WTC11 (cell line): ENCODE measurements at places on chromosomes 1 and 21. TPM values are rescaled to one million over a fixed set of nuclear protein-coding genes. Genes with fewer than 3 reads are reported as not detected.
A peak's percentile ranks its signal among the peaks of the same experiment; 100 is the strongest.

DNA sequence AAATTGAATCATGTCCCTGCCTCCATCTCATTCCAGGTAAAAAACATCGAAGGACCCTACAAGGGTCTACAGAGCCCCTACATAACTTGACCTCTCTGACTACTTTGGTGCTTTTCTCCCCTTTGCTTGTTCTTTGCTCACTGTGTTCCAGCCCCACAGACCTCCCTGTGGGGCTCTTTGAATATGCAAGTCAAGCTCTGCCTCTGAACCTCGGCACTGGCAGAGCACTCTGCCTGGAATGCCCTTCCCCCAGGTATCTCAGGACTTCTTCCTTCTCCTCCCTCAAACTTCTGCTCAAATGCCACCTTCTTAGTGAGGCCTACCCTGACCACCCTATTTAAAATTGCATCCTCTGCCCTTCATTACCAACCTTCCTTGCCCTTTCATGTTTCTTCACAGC is 87.8 kb upstream of the CD34 start:
- H3K4me1 ChIP-seq, result peaks cover 25% of the 10 kb centered on the region
- H3K36me3 ChIP-seq, result peaks cover 3% of the 10 kb centered on the region
- no peak overlapping the region for H3K4me3 ChIP-seq
- no peak overlapping the region for H3K27ac ChIP-seq
- peak; percentile 20 for DNase-seq

DNA sequence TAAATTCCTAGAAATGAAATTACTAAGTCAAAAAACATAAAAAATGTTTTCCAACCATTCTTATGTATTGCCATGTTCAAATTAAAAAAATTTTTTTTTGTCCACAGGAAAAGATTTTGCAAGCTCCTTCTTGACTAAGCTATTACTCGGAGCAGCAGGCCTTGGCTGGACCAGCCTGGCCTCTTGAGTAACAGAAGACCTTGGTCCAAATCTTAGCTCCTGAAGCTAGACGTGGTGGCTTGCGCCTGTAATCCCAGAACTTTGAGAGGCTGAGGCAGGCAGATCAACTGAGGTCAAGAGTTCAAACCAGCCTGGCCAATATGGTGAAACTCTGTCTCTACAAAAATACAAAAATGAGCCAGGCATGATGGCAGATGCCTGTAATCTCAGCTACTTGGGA is 77.6 kb downstream of the CLSTN1 start:
- no peaks in the 10 kb centered on the region for H3K27me3 ChIP-seq
- no peak for DNase-seq
- H3K36me3 ChIP-seq, result peaks cover 67% of the 10 kb centered on the region
- H3K27ac ChIP-seq, result no peak overlapping the region
- H3K4me1 ChIP-seq, result no peaks in the 10 kb centered on the region
- H3K4me3 ChIP-seq, result no peak overlapping the region

AKNAD1 gene
- total RNA-seq, result not detected in 3 replicates

SPAG17 gene
- total RNA-seq, result 0.52 to 0.78 TPM (median 0.71 TPM) in 3 replicates

- H3K4me3 ChIP-seq, result no peak overlapping the region
- H3K4me1 ChIP-seq, result peaks cover 8% of the 10 kb centered on the region
- H3K27me3 ChIP-seq, result peaks cover 8% of the 10 kb centered on the region
Observed at GRCh38 chr1:224544346-224545110, 71.6 kb upstream of the CNIH3 start.

- H3K27me3 ChIP-seq, result no peaks in the 10 kb centered on the region
- no peak overlapping the region for H3K4me3 ChIP-seq
- no peak for DNase-seq
- no peaks in the 10 kb centered on the region for H3K36me3 ChIP-seq
- peak overlapping the region; percentile 47 for H3K27ac ChIP-seq
Observed at GRCh38 chr1:52913014-52913413, 8.5 kb downstream of the ECHDC2 start.

GRCh38 chr21:44539991-44540666 is at the start of gene KRTAP10-1:
Gene KRTAP10-1, minus strand, starts transcription at chr21:44540195. Its CDS starts 45 bp downstream, at chr21:44540150.
- H3K4me1 ChIP-seq, result 0 out of 2 replicates have a peak, but pooled peaks cover 6% of the 10 kb centered on the region
- H3K27me3 ChIP-seq, result no peaks in the 10 kb centered on the region
- no peak for DNase-seq
- H3K36me3 ChIP-seq, result no peaks in the 10 kb centered on the region
- no peak within 1 kb of the TSS for H3K4me3 ChIP-seq

PGBD5 gene
- total RNA-seq, result 16.7 to 23.8 TPM (median 18.9 TPM) in 3 replicates

DNA sequence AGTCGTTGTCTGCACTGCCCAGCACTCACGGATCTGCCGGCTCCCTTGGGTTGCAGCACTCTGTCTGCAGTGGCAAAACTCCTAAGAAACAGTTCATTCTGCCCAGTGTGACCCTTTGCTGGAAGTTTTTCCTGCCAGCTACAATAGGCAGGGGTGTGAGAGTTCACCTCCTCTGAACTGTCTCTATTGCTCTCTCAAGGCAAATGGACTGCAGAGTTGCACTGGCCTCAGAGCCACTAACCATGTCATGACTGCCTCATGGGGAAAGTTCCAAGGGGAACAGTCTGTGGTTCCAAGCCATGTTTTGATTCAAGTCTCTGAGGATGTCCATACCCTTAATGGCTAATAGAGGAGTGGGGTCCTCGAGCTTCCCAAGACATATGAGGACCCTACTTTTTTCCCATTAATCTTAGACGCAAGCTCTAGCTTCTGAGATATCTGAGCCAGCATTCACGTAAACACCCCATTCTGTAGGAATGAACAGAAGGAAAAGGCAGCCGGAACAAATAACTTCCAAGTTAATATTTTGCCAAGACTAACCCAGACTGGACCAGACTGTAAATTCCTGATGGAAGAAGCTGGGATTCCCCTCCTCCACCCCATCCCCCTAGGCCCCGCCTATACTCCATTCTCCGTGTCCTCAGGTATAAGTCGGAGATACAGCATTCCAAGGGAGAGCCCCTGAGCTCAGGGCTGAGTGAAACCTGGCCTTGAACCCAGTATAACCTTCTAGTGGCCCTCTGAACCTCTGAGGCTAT is 93.8 kb upstream of the AKT3 start:
- H3K4me1 ChIP-seq, result peaks cover 32% of the 10 kb centered on the region
- peak overlapping the region; percentile 48 for H3K4me3 ChIP-seq
- no peak overlapping the region for H3K27ac ChIP-seq
- H3K27me3 ChIP-seq, result peaks cover 24% of the 10 kb centered on the region
- no peaks in the 10 kb centered on the region for H3K36me3 ChIP-seq

FCAMR gene
- total RNA-seq, result not detected in 3 replicates

DNA sequence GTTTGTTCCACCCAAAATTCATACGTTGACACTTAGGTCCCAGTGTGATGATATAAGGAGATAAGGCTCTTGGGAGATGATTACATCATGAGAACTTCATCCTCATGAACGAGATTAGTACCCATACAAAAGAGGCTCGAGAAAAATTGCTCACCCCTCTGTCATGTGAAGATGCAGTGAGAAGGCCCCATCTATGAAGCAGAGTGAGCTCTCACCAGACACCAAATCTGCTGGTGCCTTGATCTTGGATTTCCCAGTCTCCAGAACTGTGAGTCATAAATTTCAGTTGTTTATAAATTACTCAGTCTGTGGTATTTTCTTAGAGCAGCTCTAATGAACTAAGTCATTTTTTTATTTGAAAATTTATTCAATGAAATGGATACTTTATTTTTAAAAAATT is 42.6 kb upstream of the USP25 start:
- no peak overlapping the region for H3K27ac ChIP-seq
- H3K36me3 ChIP-seq, result no peaks in the 10 kb centered on the region
- 0 out of 2 replicates have a peak, but pooled peaks cover under 1% of the 10 kb centered on the region for H3K4me1 ChIP-seq
- H3K4me3 ChIP-seq, result no peak overlapping the region
- no peak for DNase-seq
- H3K27me3 ChIP-seq, result no peaks in the 10 kb centered on the region

DNA sequence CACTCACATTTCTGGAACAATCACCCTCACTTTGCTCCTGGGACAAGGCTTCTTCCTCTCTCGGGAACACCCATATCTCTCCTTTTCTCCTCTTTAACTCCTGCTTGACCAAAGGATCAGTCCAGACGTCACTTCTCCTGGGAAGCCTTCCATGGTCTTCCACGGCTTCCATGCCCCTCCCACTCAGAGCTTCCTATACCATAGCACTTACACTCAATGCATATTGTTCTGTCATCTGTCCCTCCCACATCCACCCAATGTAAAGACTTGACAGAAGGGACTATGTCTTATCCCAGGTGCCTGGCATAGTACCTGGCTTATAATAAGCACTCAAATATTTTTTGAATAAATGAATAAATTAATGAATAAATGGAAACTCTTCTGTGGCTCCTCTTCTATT is 28.2 kb downstream of the CD34 start:
- H3K27me3 ChIP-seq, result peaks cover 8% of the 10 kb centered on the region
- no peak overlapping the region for H3K27ac ChIP-seq
- no peak for DNase-seq
- H3K4me3 ChIP-seq, result no peak overlapping the region
- H3K4me1 ChIP-seq, result 0 out of 2 replicates have a peak, but pooled peaks cover 5% of the 10 kb centered on the region
- H3K36me3 ChIP-seq, result no peaks in the 10 kb centered on the region

DNA sequence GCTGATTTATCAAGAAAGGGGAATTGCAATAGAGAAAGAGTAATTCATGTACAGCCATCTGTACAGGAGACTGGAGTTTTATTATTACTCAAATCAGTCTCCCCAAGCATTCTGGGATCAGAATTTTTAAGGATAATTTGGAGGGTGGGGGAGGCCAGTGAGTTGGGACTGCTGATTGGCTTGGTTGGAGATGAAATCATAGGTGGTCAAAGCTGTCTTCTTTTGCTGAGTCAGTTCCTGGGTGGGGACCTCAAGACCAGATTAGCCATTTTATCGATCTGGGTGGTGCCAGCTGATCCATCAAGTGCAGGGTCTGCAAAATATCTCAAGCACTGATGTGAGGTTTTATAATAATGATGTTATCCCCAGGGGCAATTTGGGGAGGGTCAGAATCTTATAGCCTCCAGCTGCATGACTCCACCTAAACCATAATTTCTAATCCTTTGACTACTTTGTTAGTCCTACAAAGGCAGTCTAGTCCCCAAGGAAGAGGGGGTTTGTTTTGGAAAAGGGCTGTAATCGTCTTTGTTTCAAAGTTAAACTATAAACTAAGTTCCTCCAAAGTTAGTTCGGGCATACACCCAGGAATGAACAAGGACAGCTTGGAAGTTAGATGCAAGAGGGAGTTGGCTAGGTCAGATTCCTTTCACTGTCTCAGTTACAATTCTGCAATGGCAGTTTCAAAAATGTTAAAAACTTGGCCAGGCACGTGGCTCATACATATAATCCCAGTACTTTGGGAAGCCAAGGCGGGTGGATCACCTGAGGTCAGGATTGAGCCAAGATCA is 16.9 kb upstream of the RAB3B start:
- H3K4me1 ChIP-seq, result peaks cover 23% of the 10 kb centered on the region
- H3K36me3 ChIP-seq, result no peaks in the 10 kb centered on the region
- no peaks in the 10 kb centered on the region; the same call in 1 of the 2 replicates for H3K27me3 ChIP-seq
- H3K27ac ChIP-seq, result peak overlapping the region; percentile 63; the same call in 1 of the 2 replicates
- peak overlapping the region; percentile 29 for H3K4me3 ChIP-seq

DNA sequence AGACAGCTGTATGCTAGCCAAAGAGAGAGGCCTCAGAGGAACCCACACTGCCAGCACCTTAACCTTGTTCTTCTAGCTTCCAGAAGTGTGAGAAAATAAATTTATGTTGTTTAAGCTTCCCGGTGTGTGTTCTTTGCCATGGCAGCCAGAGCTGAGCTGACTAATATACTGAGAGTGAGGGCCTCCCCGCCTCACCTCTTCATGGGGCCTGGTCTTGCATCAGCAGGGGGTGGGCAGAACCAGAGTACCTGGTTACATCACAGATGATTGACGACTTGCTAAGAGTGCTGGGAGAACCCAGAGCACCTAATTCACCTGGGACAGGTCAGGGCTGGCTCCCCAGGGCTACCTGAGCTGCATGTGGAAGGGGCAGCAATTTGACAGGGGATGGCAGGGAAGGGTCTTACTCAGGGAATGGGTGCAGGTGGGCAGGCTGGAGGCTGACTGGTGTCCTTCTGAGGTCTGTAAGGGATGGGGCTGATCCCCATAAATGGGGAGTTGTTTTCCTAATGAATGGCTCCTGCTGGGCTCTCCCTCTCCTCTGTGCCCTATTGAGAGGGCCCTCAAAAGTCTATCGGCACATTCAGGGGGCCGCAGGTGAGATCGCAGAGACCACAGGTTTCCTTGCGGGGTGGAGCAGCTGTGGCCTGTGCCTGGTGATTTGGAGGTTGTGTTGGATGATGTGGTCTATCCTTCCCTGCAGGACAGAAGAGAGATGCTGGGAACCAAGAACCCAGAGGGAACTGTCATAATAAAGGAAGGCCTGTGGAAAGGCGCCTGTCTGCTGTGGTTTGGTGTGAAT is 60.6 kb upstream of the ETV3 start:
- H3K4me1 ChIP-seq, result peaks cover 23% of the 10 kb centered on the region
- no peaks in the 10 kb centered on the region for H3K36me3 ChIP-seq
- no peak for DNase-seq

CD1D gene
- 3.8 to 4.7 TPM (median 3.9 TPM) in 3 replicates for total RNA-seq

- peaks cover 8% of the 10 kb centered on the region for H3K36me3 ChIP-seq
- H3K27me3 ChIP-seq, result no peaks in the 10 kb centered on the region
- DNase-seq, result no peak
- H3K4me1 ChIP-seq, result 0 out of 2 replicates have a peak, but pooled peaks cover 4% of the 10 kb centered on the region
- no peak overlapping the region for H3K4me3 ChIP-seq
- no peak overlapping the region for H3K27ac ChIP-seq
Observed at GRCh38 chr1:58964428-58964827, 180.6 kb upstream of the JUN start.

TRIM45 gene
- 11.8 to 17.7 TPM (median 15.7 TPM) in 3 replicates for total RNA-seq

GRCh38 chr1:223706077-223706973 is 6.0 kb upstream of the CAPN2 start:
- peaks cover 24% of the 10 kb centered on the region for H3K27me3 ChIP-seq
- no peak for DNase-seq
- H3K36me3 ChIP-seq, result no peaks in the 10 kb centered on the region
- H3K4me1 ChIP-seq, result peaks cover 14% of the 10 kb centered on the region

GRCh38 chr1:26470878-26471497 is 1.3 kb upstream of the HMGN2 start:
- H3K27me3 ChIP-seq, result no peaks in the 10 kb centered on the region; the same call in 1 of the 2 replicates
- peaks cover 31% of the 10 kb centered on the region for H3K4me1 ChIP-seq
- H3K27ac ChIP-seq, result peak overlapping the region; percentile 83; the same call in 1 of the 2 replicates
- peak overlapping the region; percentile 78 for H3K4me3 ChIP-seq
- DNase-seq, result no peak
- H3K36me3 ChIP-seq, result peaks cover 49% of the 10 kb centered on the region

DNA sequence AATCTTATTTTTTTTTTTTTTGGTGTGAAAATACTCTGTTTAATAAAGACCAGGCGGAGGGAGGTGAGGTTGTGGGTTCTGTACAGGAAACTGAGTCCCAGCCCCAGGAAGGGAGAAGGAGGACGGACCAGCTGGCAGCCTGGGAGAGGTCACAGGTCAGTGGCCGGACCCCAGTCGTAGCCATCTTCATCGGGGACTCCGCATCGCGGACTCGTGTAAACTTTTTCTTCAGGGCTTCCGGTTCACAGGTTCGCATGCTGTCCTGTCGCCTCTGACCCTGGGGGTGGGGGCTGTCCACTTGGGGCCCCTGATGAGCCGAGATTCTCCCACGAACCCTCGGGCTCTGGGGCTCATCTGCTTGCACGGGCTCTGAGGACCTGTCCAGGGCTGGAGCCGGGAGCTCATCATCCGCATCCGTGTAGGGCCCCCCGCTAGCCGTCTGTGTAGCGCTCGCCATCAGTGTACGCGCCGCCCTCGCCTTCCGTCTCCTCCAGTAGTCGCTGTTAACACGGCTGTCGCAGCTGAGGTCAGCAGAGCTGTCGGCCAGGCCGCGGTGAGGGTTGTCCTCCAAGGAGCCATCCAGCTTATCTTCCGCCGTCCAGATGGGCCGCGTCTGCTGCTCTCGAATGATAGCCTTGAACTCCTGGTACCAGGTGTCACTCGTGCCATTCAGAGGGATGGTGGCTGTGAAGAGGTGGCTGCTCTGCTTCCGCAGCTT is 975.7 kb upstream of the PRMT6 start:
- H3K4me3 ChIP-seq, result peak overlapping the region; percentile 67
- peak; percentile 70 for DNase-seq
- H3K27ac ChIP-seq, result no peak overlapping the region
- H3K36me3 ChIP-seq, result no peaks in the 10 kb centered on the region
- H3K27me3 ChIP-seq, result peaks cover 44% of the 10 kb centered on the region
- H3K4me1 ChIP-seq, result no peaks in the 10 kb centered on the region
